ENCODE measurements at places on chromosomes 7 and 10.

DNA sequence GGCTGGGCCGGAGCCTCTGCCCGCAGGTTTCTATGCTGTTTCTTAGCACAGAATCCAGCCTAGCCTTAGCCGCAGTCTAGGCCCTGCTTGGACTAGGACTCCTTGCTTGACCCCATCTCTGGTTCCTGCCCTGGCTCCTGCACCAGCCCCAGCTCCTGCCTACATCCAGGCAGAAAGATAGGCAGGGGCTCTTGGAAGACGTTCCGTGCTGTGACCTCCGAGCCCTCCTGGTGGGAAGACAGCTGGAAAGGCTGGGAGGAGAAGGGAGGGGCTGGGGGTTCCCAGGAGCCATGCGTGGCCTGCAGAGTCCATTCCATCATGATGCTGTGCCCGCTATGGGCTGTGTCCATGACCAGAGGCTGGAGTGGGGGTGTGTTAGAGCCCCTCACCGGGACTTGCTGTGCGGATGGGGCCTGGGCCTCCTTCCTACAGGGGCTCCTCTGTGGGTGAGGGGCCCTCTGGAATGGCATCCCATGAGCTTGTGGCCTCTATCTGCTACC lies 26.2 kb downstream of the RAMP3 start:
- H3K27me3 ChIP-seq: no peaks in the 10 kb centered on the region
- no peaks in the 10 kb centered on the region for H3K36me3 ChIP-seq
- no peaks in the 10 kb centered on the region for H3K4me1 ChIP-seq
- no peak overlapping the region for H3K27ac ChIP-seq
- H3K4me3 ChIP-seq: no peak overlapping the region
- DNase-seq: no peak

DNA sequence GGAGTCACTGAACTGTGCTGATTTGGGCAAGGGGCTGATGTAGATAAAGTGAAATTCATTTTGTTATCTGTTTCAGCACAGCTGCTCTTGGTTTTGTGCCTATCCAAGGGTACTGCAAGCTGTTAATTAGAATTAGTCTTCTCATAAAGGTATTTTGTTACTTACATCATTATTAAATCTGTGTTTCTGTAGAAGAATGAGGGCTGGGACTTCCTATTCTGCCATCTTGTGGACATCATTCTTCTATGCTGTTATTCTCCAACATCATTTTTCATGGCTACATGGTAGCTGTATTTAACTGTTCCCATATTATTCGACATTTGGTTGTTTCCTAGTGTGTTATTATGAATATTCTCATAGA lies 76.2 kb upstream of the CCDC71L start:
- no peak for DNase-seq
- no peaks in the 10 kb centered on the region for H3K36me3 ChIP-seq
- no peak overlapping the region for H3K4me3 ChIP-seq
- H3K27me3 ChIP-seq: no peaks in the 10 kb centered on the region

GRCh38 chr7:33790746-33791145 lies 114.6 kb upstream of the BMPER start:
- no peak overlapping the region for H3K27ac ChIP-seq
- no peaks in the 10 kb centered on the region for H3K36me3 ChIP-seq
- H3K27me3 ChIP-seq: no peaks in the 10 kb centered on the region
- H3K4me1 ChIP-seq: no peaks in the 10 kb centered on the region

DNA sequence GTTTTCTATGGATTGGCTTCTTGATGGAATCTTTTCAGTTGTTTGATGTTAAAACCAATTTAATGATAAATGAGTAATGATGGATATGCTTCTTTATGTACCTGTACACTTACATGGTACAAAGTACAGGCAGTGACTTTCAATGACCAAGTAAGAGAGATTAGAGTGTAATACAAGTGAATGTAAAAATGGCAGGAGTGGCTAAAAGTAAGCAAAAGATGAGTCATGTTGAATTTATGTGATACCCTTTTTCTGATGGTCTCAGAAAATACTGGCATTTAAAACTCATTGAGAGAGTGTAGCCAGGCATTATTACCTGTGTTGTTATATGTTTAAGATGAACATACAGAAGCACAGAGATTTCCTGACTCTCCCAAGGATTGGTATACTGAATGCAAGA lies 97.1 kb downstream of the GPR85 start:
- H3K36me3 ChIP-seq: no peaks in the 10 kb centered on the region
- no peaks in the 10 kb centered on the region for H3K4me1 ChIP-seq
- no peak overlapping the region for H3K4me3 ChIP-seq
- no peaks in the 10 kb centered on the region for H3K27me3 ChIP-seq

GRCh38 chr7:19262826-19263225 lies 117.6 kb upstream of the FERD3L start:
- no peak overlapping the region for H3K27ac ChIP-seq
- no peak for DNase-seq
- no peaks in the 10 kb centered on the region for H3K27me3 ChIP-seq
- H3K36me3 ChIP-seq: no peaks in the 10 kb centered on the region

DNA sequence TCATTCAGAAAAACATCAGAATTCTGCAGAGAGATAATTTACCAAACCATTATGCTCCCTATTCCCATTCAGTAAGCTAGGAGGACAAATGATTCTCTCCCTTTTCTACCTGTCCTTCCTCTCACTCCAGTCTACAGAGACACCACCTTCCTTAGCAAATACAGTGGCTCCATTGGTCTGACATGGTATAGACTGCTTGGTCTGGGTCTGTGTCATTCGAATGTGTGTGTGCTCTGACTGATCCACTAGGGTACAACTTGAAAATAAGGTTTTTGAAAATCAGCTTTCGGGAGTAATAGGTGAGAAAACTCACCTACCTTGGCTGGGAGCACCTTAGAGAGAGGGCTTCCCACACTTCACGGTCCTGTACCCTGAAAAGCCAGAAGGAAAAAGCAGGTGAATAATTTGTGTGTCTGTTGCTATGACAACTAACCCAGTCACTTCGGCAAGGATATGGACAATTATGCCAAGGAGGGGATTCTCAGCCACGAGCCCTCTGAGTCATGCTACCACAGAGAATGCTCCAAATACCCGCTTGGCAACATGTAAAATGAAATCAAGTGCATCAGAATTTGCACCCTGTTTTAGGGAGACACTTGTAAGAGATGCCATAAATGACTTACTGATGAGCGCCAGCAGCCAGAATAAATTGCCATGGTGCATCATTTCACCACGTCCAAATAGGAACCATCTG lies 114.5 kb upstream of the PRKCQ start:
- H3K4me1 ChIP-seq: no peaks in the 10 kb centered on the region
- no peak overlapping the region for H3K27ac ChIP-seq
- DNase-seq: no peak
- H3K4me3 ChIP-seq: no peak overlapping the region

GRCh38 chr7:28433699-28434219 lies 21.4 kb downstream of the CREB5 start:
- H3K4me3 ChIP-seq: no peak overlapping the region
- no peak for DNase-seq
- H3K36me3 ChIP-seq: no peaks in the 10 kb centered on the region
- no peaks in the 10 kb centered on the region for H3K4me1 ChIP-seq
- no peaks in the 10 kb centered on the region for H3K27me3 ChIP-seq
- H3K27ac ChIP-seq: no peak overlapping the region

GRCh38 chr7:7416031-7416858 lies 119.4 kb downstream of the COL28A1 start:
- H3K4me3 ChIP-seq: no peak overlapping the region
- DNase-seq: no peak
- H3K4me1 ChIP-seq: no peaks in the 10 kb centered on the region
- no peak overlapping the region for H3K27ac ChIP-seq

GRCh38 chr7:16542401-16542800 lies 15.8 kb downstream of the LRRC72 start:
- DNase-seq: no peak
- no peaks in the 10 kb centered on the region for H3K27me3 ChIP-seq
- no peak overlapping the region for H3K4me3 ChIP-seq

DNA sequence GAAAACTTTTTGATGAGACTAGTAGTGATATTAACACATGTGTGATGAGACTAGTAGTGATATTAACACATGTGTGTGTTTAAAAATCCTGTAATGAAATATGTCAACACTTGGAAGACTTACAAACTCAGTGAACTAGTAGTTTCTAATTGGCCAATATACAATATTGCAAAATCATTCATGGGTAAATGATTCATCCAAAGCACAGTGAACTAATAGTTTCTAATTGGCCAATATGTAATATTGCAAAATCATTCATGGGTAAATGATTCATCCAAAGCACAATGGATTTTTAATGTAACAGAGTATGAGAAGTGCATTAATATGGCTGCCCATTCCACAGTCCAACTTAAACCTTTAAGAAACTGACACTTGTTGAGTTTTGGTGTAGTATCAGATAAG lies 77.8 kb downstream of the ATAD1 start:
- no peak overlapping the region for H3K4me3 ChIP-seq
- DNase-seq: no peak
- H3K4me1 ChIP-seq: no peaks in the 10 kb centered on the region
- no peaks in the 10 kb centered on the region for H3K36me3 ChIP-seq
- no peaks in the 10 kb centered on the region for H3K27me3 ChIP-seq

- no peak overlapping the region for H3K4me3 ChIP-seq
- H3K27ac ChIP-seq: no peak overlapping the region
- DNase-seq: no peak
- H3K4me1 ChIP-seq: no peaks in the 10 kb centered on the region
- H3K27me3 ChIP-seq: peaks cover 3% of the 10 kb centered on the region
Measured at GRCh38 chr7:121871188-121871587, 1.8 kb upstream of the PTPRZ1 start.

GRCh38 chr7:49014870-49015269 lies 90.5 kb downstream of the CDC14C start:
- H3K36me3 ChIP-seq: no peaks in the 10 kb centered on the region
- no peak overlapping the region for H3K27ac ChIP-seq
- no peak overlapping the region for H3K4me3 ChIP-seq
- H3K27me3 ChIP-seq: no peaks in the 10 kb centered on the region
